ENCODE measurements at places on chromosomes 2 and 18.

DNA sequence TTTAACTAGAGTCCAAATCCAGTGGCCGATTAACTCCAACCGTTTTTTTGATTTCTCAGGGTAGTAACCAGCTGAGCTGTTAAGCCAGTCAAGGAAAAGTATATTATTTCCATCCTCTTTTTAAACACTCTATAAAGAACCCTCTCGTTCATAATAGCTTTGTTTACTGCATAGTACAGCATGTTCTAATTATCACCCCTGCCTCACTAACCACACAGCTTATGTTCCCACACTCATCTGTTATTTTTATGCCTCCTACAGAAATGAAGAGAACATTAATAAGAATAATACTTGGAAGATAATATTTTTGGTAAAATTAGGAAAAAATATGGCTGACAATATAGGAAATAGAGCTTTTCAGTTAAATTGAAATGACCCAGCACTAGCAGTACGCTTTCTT lies 2132.8 kb upstream of the CELF4 start:
- DNase-seq: no peak

DNA sequence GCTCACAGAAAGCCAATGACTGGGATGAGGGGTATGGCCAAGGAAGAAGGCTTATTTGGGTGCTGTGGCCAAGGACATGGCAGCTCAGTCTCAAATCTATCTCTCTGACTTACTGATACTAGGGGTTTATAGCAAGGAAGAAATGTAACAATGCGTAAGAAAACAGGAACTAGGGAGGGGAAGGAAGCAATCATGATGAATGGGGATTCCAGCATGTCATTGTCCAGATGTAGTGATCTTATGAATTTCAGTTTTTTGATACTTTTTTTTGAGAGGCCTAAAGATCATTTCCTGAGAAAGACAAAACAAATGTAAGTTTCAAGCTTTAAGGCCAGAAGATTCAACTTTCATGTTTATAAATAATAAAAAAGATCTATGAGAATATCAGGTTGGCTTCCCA lies 298.6 kb upstream of the FAM98A start:
- no peak for DNase-seq

GRCh38 chr2:46520130-46520711 lies 40.9 kb downstream of the TMEM247 start:
- DNase-seq: no peak

GRCh38 chr2:31923662-31924061 lies 87.1 kb downstream of the MEMO1 start:
- DNase-seq: no peak

DNA sequence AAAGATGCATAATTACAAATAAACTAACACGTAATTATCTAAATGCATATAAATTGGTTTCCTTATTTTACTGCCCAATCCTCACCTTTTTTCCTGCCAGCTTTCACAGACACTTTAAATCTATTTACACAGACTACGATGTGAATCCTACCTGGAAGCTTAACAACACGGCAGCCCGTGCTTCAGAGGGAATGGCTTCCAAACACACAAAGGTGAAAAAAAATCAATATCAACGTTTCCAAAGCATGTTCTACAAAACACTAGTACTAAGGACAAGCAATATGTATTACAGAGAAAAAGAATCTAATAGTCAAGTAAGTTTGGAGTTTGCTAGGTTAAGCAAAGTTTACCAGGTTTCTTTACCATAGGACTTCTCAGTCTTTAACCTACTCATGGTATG lies 4.4 kb downstream of the MAP4K3 start:
- DNase-seq: no peak

GRCh38 chr2:136487421-136487820 lies 277.9 kb upstream of the THSD7B start:
- no peak for DNase-seq

GRCh38 chr2:11998626-11999378 lies 252.4 kb downstream of the LPIN1 start:
- DNase-seq: no peak

- DNase-seq: no peak
Observed at GRCh38 chr2:205343103-205343502, 339.2 kb upstream of the NRP2 start.

DNA sequence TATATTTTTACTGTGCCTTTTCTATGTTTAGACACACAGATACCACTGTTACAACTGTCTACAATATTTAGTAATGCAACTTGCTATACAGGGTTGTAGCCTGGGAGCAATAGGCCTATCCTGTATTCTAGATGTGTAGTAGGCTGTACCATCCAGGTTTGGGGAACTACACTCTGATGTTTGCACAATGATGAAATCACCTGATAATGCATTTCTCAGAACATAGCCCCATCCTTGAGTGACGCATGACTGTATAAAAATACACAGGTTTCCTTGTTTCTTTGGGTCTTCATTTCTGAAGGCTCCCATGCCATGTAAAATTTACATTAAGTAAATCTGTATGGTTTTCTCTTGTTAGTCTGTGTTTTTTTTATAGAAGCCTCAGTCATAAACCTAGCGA lies 270.9 kb upstream of the SKOR2 start:
- DNase-seq: no peak
